ENCODE measurements at places on chromosomes 11 and 22.

GRCh38 chr11:34620820-34621792 lies at the start of gene EHF:
EHF (plus strand) TSS chr11:34621093; CDS start chr11:34642631, 21,538 bp downstream.
- peak; percentile 73 for DNase-seq

DNA sequence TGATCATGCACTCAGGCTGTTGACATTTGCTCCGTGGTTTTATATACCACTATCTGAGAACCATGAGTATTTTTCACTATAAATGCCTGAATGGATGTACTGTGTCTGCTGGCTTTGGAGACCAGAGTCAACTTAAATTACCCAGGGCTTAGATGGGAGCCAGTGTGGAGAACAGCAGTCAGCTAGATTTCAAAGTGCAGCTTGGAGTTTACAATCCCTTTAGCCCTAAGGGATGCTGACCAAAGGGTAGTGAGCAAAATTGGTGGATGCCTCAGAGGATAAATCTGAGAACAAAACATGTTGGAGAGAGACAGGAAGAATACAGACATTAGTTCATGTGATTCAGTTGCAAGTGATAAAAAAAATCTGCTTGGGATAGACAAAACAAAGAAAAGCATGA lies 327.5 kb downstream of the C11orf87 start:
- DNase-seq: no peak

- no peak for DNase-seq
Observed at GRCh38 chr11:115613986-115614632, 109.9 kb upstream of the CADM1 start.

- no peak for DNase-seq
Observed at GRCh38 chr22:23564276-23564675, 15.8 kb downstream of the IGLL1 start.

- DNase-seq: no peak
Observed at GRCh38 chr11:63564056-63564774, 1.0 kb upstream of the PLAAT2 start.

GRCh38 chr11:133549826-133550225 lies 17.5 kb upstream of the OPCML start:
- DNase-seq: no peak

DNA sequence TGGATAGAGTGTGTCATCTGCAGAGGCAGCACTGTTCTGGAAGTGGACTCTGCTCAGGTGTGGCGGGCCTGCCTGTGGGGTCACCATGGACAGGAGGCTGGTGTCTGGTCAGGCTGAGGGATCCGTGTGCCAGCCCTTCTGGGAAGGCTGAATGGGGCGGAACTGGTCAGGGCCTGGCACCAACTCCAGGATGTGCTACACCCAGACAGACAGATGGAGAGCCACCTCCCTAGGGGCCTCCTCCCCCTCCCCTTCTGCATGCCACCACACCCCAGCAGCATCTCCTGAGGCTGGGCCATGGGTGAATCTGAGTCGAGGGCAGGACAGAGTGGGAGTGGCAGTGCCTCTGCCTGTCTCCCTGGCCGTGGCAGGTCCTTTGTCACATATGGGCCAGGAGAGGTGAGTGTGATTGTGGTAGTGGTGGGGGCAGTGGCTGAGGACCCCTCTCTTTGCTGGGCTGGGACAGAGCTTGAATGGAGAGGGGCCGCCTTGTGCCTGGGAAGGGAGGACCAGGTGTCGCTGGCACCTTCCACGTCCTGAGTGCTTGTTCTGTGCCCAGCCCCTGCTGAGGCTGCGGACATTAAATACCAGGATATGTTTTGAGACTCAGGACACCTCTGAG lies 29.1 kb downstream of the ST3GAL4 start:
- DNase-seq: no peak

- DNase-seq: no peak
Observed at GRCh38 chr22:26547426-26547825, 35.2 kb upstream of the TFIP11 start.

GRCh38 chr11:29989174-29989970 lies 27.5 kb downstream of the KCNA4 start:
- DNase-seq: no peak

- no peak for DNase-seq
Observed at GRCh38 chr11:14320020-14320419, 39.0 kb downstream of the RRAS2 start.

DNA sequence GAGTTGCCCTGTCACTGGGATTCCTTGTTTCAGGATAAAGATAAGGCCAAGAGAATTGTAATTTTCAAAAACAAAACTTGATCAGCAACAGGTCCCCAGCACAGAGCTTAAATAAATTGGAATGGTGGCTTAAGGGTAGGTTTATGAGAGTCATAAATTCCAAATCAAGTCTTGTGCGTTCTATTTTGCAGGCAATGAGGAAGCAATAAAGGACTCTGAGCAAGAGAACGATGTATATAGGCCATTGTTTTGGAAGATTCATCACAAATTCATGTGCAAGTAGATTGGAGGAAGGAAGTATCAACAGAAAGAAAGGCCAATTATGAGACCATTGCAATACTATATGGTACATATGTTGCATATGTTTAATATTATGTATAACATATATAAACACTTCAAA lies 65.7 kb upstream of the PGR start:
- no peak for DNase-seq

GRCh38 chr11:22006901-22007300 lies 186.0 kb upstream of the ANO5 start:
- no peak for DNase-seq

DNA sequence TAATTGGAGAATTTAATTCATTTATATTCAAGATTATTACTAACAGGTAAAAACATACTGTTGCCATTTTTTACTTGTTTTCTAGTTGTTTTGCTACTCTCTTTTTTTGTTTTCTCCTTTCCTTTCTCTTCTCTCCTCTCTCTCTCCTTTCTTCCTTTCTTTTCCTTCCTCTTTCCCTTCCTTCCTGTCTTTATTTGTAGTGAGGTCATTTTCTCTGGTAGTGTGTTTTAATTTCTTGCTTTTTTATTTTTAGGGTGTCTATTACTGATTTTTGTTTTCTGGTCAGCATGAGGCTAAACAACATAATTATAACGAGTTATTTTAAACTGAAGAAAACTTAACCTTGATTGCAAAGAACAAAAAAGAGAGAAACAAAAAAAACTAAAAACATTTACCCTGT lies 112.4 kb upstream of the SERPIND1 start:
- no peak for DNase-seq

DNA sequence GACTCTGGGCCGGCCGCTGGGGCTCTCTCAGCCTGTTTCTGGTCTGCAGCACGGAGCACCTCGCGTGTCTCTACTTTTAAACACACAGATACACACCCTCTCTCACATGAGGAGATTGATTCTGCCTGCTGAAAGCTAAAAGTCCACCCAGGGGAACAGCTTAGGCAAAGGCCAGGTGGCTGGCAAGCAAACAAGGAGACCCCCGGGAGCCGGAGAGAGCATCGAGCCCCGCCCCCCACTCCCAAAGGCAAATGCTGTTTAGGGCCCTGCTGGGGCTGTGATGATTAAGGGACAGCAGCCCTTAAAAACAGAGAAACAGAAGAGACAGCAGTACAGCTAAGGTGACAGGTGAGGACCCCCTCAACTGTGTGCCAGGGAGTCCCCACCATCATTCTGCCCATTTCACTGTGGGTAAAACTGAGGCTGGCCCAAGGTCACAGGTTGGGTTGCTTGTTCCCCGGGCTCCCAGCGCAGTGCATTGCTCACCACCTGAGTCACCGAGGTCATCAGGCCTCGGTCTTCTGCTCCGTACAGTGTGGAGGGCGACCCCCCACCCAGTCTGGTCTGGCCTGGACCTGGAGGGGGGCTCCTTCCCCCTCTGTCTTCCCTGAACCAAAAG lies 6.8 kb downstream of the CABP7 start:
- no peak for DNase-seq

GRCh38 chr11:36736103-36736502 lies 138.1 kb upstream of the RAG2 start:
- DNase-seq: no peak

GRCh38 chr11:76234416-76235232 lies 28.3 kb upstream of the WNT11 start:
- peak; percentile 84 for DNase-seq

DNA sequence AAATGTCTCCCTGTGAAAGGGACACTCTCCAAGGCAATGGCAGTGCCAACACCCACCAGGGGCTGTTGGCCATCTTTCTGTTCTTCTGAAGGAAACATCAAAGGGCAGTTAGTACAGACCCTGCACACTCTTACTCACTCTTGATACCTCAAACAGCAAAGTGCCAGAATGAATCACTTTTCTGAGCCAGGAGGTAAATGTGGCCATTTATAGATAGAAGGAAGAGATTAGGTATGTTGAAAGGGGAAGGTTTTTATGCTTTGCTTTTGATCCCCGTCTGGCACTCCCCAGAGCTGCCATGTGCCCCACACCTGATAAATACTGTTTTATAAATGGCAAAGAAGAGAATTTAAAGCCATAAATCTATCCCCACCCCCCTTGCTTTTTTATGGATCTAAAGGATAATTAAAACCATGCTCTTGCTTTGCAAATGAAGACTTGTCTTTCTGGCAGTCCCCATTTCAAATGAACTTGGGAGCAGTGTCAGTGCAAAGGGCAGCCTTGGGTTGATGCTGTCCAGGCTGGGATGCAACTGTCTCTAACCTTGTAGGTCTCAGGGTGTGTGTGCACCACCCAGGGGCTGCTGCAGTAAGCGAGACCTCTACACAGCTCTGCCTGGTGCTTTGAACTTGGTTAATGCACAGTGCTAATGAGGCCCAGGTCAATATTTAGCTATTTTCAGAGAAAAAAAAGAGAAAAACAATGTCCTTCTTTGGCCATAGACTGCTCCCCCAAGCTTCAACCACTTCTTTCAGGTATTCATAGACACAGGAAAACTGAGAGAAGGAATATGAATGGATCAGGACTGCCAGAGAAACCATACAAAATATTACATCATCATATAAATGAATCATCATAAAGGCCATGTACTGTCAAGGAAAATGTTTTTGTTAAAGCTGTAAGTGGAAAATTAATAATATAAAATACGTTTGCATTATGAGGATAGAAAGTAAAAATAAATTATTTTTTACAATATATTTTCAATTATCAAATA lies 207.5 kb downstream of the ETS1 start:
- DNase-seq: no peak

DNA sequence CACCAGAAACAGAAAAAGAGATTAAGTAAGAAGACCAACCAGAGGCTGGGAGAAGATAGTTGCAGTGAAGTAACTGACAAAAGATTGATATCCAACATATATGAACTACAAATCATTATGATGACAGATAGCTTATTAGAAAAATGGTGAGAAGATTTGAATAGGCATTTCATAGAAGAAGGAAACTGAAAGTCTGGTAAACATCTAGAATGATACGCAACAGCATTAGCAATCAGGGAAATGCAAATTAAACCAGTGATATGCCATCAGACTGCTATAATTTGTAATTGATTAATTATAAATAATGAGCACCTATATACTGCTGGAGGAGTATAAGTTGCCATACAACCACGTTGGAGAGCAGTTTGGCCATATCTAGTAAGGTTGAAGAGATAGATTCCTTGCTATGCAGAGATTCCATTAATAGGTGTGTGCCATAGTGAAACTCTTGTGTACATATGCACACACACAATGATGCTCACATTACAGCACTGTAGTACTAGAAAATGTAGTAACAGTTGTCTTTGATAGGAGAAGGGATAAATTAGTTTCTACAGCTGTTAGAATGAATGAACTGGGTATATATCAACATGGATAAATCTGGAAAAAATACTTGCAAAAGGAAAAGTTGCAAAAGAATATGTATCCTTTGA lies 20.5 kb downstream of the RNF169 start:
- DNase-seq: no peak

DNA sequence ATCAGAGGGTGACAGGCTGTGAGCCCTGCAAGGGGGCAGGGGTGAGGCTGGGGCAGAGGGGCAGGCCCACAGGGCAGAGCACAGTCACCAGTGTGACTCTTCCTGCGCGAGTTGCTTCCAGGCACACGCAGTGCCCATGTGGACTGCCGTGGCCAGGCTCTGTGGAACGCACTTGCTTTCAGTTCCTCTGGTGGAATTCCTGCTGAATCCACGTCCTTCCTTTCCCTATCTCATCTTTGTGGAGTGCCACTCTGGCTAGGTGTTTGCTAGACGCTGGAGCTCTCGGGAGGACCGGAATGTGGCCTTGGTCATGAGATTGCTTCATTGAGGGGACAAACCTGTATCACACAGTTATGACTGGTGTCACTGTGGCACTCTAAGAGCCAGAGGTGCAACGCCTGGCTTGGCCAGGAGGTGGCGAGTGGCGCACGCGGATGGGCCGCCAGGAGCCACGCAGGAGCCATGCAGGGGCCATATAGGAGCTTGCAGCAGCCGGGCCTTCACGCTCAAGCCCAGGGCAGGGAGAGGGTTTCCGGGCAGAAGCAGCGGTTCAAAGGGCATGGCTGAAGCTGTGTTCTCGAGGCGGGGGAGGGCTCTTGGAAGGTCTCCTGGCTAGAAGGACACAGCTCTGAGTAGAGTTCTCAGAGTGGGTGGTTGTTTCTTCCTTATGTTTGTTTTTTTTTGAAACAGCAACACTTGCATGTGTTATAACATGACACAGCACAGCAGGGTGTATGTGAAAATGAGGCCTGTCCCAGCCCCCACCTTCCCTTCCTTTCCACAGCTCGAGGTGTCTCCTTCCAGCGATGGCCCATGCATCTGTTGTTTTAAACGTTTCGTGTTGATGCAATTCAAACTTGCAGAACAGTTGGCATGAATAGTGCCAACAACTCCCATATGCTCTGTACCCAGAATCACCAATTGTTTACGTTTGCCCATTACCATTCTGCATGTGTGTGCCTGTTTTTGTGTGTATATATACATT lies 36.2 kb downstream of the TBC1D22A start:
- DNase-seq: peak; percentile 63

Measured in CD14-positive monocyte (primary cell).